ENCODE measurements at places on chromosomes 1 and 21.

DNA sequence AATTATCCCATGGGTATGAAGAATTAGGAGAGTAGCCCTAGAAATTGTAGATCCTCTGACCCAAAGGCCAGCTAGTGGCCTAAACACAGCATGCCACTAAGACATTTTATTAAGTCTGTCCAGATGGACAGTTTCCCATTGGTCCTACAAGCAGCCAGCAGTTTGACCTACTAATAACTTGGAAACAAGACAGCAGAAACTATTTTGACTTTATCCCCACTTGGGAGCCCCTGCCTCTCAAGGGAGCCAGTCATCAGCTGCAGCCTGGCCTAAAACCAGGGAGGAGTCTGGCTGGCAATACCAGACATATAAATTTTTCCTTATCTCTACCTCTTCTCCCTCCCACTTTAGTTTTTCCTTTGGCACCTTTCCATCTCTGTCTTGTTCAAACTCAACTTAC is 222.6 kb upstream of the KCTD3 start:
- DNase-seq, result no peak

GRCh38 chr1:70101231-70101630 is 104.1 kb downstream of the LRRC40 start:
- DNase-seq, result no peak

- peak; percentile 83 for DNase-seq
Measured at GRCh38 chr1:19715334-19716203, 50.9 kb downstream of the HTR6 start.

GRCh38 chr1:94755675-94756074 is 64.5 kb upstream of the SLC44A3 start:
- no peak for DNase-seq

DNA sequence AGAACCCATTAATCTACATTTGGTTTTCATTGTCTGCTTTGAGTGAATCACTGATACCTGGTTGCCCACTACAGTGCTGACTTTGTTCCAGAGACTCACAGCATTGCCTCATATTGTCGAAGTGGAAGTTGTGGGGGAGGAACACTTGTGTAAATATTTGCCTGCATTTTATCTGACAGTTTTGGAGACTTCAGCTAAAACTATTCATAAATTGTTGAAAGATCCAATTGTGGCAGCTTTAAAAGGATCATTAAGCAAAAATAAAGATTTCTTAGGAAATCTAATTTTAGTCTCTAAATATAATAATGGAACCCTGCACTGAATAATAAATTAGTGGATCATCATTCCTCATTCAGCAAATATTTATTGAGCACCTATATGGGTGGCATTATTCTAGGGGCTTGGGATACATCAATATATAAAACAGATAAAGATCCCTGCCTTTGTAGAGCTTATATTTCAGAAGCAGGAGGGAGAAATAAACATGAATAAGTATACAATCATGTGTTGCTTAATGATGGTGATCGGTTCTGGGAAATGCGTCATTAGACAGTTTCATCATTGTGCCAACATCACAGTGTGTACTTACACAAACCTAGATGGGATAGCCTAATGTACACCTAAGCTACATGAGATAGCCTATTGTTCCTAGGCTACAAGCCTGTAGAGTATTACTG is 73.5 kb downstream of the OSBPL9 start:
- DNase-seq, result no peak

GRCh38 chr1:240597153-240597745 is 14.7 kb downstream of the GREM2 start:
- DNase-seq, result no peak

DNA sequence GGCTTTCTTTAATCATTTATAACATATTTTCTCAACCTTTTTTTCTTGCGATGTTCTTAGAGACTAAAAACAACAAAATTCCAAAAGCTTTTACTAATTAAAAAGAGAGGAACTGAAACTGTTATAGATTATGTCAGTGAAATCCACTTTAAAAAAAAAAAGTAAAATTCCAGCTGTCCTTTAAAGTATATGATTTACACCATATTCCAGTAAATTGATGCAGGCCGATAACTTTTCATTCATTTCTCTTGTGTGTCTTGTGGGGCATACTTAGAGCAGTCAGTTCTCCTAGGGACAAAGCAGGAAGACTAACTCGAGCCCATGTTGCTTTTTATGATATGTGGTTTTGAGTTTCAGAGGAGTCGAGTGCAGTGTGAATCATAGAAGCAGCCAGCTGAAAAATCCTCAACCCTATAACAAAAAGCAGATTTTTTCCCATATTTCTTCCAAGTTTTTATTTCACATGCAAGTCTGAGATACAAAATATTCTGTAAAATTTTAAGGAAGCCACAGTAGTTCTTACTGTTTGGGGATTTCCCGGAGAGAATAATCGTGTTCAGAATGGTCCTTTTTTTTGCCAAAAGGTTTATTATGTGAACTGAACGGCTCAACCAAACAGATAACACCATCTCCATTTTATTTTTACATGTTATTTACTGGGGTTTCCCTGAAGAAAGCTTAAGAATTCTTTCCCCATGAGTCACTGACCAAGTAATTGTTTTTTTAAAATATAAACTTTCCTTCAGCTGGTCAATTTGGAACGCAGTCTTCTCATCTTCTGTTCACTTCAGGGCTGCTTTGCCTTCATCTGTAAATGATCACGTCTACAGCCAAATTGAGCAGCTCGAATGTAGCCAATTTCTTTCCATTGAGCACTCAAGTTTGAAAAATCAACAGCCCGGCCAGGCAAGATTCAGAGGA is 77.0 kb upstream of the C1orf105 start:
- peak; percentile 15 for DNase-seq

- DNase-seq, result no peak
Measured at GRCh38 chr1:239250353-239251035, 135.9 kb upstream of the CHRM3 start.

GRCh38 chr1:14921057-14921456 is 232.5 kb upstream of the TMEM51 start:
- no peak for DNase-seq

- no peak for DNase-seq
Measured at GRCh38 chr1:201268604-201269151, 14.6 kb upstream of the PKP1 start.

- DNase-seq, result no peak
Measured at GRCh38 chr1:94612525-94613204, 71.1 kb upstream of the F3 start.

DNA sequence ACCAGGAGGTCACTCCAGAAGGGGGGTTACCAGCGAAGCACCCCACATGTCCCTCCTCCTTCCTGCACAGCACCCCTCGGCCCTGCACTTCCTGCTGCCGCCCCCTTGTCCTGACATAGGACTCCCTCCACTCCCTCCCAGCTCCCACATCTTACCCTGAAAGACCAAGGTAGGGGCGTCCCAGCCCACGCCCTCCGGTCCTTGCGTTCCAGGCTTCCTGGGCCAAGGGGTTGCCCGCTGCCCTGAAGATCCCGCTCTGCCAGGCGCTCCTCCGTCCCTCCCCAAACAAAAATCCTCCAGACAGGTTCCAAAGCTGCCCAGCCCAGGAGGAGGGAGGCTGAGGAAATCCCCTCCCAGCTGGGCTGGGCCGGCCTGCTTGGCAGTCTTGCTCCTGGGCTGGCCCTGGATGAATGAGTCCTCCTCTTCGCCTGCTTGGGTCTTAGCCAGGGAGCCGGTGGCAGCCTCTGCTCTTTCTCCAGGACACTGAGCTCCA is at the start of gene RHBDL2:
TSS of gene RHBDL2 (minus strand) at position 304 of the 493 bp plus-strand sequence. CDS start 22,618 bp downstream, outside the sequence.
- DNase-seq, result no peak
